Daoy (cell line): ENCODE measurements at places on chromosomes 6 and 20. TPM values are rescaled to one million over a fixed set of nuclear protein-coding genes. Genes with fewer than 3 reads are reported as not detected.

Gene MYL9
- 15.1 and 29.0 TPM in 2 replicates for total RNA-seq

Gene CCM2L
- 1.0 and 2.1 TPM in 2 replicates for total RNA-seq

Gene TNFRSF6B
- total RNA-seq = 12.6 and 14.7 TPM in 2 replicates

Gene GGTLC1
- not detected in 2 replicates for total RNA-seq

Gene CASS4
- 0.09 and 0.17 TPM in 2 replicates for total RNA-seq

DNA sequence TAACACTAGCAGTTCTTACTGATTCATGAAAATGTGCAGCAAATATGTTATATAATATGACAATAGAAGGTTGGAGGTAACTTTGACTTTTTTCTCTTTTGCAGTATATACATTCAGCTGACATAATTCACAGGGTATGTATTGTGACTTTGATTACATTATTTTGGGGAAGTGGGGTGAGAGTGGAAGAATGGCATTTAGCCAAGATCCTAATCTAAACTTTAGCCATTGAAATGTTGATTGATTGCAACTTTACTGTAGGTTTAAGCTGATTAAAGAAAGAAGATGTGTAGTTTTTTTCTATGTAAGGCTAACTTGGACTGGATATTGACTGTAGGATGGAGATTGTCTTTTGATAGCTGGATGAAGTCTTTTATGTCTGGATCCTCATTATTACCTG, 46.0 kb downstream of the MAPK14 start:
- DNase-seq = no peak

- DNase-seq = no peak
Observed at GRCh38 chr20:3595541-3595940, 67.7 kb downstream of the GFRA4 start.

GRCh38 chr6:104521176-104521575, 338.5 kb downstream of the HACE1 start:
- no peak for DNase-seq

- no peak for DNase-seq
Observed at GRCh38 chr6:30841644-30842504, 42.4 kb upstream of the DDR1 start.

- peak; percentile 35 for DNase-seq
Observed at GRCh38 chr6:113629975-113630737, 227.0 kb upstream of the MARCKS start.

DNA sequence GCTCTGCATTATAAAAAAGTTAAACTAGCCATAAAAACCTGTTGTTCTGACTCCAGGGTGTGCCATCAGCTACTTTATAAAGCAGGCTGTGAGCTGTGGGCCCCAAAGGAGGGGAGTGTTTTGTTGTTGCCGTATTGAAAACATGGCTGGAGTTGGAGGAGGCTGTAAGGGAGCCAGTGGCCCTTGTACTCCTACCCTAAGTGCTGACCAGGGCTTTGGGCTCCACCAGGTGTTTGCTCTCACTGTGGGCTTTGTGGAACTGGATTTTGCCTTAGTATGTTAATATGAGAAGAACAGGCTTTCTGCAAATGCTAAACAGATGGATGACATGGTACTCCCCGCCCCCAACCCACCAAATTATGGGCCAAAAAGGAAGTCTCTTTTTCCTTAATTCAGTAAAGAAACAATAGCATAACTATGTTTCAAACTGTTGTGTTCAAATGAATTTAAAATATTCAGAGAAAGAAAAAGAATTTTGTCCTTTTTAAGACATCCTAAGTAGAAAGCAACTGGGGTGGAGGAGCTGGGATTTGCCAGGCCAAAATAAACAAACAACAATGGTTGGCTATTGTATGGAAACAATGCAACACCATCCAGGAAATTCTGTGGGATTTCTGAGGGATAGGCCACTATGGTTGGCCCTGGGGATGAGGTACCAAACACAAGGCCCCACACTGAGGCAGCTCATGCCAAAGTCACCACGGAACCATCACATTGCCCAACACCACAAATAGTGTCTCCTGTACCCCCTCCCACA, 63.3 kb downstream of the PLCG1 start:
- no peak for DNase-seq

- DNase-seq = no peak
Observed at GRCh38 chr6:89183294-89183693, 33.9 kb downstream of the GABRR1 start.

- DNase-seq = no peak
Observed at GRCh38 chr6:166761801-166762200, 134.8 kb upstream of the RPS6KA2 start.

DNA sequence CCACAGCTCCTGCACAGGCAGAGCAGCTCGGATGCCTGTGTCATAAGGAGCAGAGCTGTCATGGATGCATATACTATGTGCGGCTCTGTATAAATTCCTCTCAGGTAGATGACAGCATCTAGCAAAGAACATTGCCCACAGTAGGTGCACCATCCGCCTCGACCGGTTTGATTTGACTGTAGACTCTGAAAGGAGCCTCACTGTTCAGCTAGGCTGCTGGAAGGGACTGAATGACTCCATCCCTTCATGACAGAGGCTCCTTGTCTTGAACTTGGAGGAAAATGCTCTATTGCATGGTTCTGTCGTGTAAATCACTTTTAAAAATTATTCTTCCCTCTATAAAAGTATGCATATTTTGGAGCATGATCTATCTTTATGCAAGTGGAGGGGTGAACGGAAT, 128.8 kb upstream of the QKI start:
- no peak for DNase-seq
